ENCODE measurements at places on chromosomes 2 and 18.

- DNase-seq: no peak
Observed at GRCh38 chr18:3410273-3410672, 39.7 kb upstream of the TGIF1 start.

DNA sequence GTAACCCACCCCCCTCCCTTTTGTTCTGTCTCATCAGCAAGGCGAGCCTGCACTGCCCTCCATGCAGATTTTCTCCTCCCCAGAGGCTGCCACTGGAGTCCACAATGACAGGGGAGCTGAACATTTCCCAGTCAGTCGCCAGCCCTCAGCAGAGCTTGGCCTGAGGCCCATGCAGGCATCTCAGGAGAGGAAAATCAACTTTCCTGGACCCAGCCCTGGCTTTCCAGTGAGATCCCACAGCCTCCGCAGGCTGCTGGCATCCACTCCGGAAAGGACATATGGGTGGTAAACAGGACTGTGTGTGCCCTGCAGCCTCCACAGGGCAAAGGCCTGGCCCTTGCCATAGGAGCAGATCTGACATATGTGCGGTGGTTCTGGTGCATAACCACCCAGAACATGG is 253.8 kb downstream of the TNS1 start:
- DNase-seq: no peak

DNA sequence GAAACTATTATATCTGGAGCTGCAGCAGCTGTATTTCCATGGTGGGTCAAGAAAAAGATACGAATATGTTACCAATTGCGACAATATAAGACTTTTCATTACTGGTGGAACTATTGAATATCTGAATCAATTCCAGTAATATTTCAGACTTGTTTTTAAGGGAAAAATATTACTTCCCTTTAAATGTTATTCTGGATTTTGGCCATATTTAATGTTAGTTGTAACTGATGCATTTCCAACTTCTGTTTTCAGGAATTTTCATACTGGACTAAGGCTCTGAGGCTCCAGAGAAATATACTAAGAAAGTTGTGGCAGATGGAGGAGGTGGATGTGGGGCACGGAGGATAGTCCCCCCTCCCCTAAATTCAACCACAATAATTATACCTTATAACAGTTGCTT is 555.2 kb upstream of the SETBP1 start:
- DNase-seq: no peak

DNA sequence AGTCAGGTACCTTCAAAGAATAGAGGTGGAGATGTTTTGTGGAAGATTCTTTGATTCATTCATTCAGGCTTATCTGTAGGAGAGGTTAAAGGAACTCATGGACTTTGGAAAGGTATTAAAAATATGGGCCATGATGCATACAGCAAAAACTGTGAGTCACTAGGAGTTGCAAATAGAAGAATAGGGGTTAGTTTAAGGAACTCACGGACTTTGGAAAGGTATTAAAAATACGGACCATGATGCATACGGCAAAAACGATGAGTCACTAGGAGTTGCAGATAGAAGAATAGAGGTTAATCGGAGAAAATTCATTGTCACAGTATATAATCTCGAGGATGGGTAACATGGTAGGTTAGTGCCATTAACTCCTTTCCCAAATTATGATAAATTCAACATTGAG is 41.2 kb downstream of the SLC9A2 start:
- DNase-seq: no peak

GRCh38 chr2:201128933-201129505 is 13.1 kb downstream of the CFLAR start:
- no peak for DNase-seq

GRCh38 chr2:222756362-222756831 is 84.9 kb downstream of the MOGAT1 start:
- no peak for DNase-seq

- no peak for DNase-seq
Observed at GRCh38 chr2:196274387-196274809, 103.0 kb upstream of the STK17B start.

DNA sequence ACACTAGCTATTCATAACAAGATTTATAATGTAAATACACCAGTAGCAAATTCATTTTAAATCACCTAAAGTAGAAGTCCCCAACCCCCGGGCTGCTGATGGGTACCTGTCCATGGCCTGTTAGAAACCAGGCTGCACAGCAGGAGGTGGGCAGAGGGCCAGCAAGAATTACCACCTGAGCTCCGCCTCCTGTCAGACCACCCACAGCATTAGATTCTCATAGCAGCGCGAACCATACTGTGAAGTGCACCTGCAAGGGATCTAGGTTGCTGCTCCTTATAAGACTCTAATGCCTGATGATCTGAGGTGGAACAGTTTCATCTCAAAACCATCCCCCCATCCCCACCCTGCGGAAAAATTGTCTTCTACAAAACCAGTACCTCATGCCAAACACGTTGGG is 71.3 kb downstream of the KANSL1L start:
- no peak for DNase-seq

GRCh38 chr2:101806701-101807100 is 109.2 kb downstream of the MAP4K4 start:
- no peak for DNase-seq

DNA sequence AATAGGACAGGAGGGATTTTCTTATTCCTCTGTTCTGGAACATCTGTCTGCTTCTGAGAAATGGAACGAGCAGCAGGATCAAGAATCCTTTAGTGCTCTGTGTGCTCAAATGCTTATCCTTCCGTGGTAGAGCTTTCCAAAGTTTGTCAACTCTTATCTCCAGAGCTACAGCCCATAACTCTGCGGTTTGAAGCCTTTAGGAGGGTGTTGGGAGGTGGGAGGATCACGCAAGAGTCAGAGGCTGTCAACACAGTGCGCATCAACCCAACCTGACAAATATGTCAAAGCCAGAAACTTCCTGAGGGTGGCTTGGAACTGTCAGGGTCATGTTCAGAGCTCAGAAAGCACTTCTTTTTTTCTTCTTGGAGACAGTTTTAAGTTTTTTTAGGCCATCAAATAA is 95.9 kb downstream of the CRIM1 start:
- DNase-seq: no peak

- no peak for DNase-seq
Observed at GRCh38 chr2:239406316-239406995, 5.6 kb upstream of the HDAC4 start.

- no peak for DNase-seq
Observed at GRCh38 chr2:61967262-61967661, 61.8 kb downstream of the COMMD1 start.

DNA sequence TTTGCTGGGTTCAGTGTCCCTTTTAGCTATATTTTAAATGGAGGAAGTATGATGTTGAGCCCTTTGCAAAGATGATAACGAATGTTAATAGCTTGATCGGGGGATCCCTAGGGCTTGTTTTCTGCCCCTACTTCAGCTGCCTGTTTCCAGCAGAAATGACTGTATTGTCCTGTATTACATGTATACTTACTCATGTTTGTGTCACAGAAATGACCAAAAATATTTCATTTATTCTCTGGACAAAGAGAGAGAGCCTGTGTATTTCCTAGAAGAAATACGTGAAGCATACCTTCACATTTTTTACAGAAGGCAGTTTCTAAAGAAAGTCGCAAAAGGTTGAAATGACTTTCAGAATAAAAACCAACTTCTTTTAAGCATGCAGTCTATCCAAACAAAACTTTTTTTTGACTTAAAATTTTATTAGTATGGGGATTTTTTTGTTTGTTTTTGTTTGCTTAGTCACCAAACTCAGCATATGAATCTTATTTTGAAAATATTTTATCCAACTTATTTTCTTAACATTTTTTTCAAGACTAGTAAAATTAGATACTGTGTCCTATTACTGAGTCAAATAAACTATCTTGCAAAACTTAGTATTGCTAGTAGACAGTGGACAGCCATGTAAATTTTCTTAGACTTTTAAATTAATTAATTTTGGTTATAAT is 68.9 kb downstream of the PTRHD1 start:
- DNase-seq: no peak

GRCh38 chr2:235413064-235413463 is 80.8 kb upstream of the AGAP1 start:
- no peak for DNase-seq

GRCh38 chr18:76518123-76518859 is 23.2 kb upstream of the ZNF516 start:
- no peak for DNase-seq

- no peak for DNase-seq
Observed at GRCh38 chr18:57122936-57123510, 23.9 kb upstream of the BOD1L2 start.

GRCh38 chr2:10000541-10000940 is 42.8 kb upstream of the KLF11 start:
- no peak for DNase-seq

- DNase-seq: no peak
Observed at GRCh38 chr18:76459312-76459686, 35.7 kb downstream of the ZNF516 start.

GRCh38 chr2:188158337-188159100 is 133.2 kb upstream of the GULP1 start:
- no peak for DNase-seq

DNA sequence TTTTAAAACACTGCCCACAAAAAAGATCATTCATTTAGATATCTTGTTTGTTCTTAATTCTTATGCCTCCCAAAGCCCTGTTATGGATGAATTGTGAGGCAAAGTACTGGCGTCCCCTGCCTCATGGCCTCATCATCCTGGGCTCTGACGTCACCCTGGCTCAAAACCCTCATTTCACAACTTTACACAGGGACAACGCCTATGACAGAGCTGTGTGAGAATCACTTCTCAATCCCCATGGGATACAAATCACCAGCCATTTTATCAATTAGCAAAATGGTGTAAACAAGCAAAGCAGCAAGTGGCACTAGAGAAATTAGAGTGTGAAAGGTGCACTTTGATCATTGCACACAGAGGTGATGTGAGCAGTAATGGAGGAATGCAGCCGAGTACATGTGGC is 16.6 kb downstream of the FHOD3 start:
- no peak for DNase-seq

DNA sequence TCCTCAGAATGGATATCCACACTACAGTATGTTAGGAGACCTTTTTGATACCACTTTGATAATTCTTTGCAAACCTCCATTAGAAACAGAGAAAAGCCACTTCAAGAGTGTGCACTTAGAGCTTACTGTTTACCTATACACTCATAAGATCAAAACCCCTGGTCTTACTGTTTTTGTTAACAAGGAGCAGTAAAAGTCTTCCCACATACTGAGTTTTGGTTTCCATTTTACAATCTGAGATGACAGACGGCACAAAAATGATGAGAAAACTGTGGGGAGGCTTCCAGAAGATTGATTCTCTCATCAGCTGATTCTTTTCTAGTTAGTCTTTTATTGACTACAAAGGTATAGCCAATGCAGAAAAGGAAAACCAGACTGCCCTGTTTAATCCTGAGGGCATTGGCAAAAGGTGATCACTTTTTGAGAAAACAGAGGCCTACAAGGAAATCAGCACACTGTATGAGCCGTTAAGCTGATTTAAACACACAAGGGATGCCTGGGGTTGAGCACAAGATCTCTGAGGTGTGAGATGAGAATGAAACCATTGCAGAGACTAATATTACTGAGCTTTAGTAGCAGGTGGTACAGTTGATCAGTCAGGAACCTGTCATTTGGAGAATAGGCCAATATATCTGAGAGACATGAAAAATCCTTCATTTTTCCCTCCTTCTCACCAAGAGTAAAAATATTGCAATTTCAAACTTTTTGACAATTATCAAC is 368.6 kb downstream of the GRB14 start:
- DNase-seq: no peak

DNA sequence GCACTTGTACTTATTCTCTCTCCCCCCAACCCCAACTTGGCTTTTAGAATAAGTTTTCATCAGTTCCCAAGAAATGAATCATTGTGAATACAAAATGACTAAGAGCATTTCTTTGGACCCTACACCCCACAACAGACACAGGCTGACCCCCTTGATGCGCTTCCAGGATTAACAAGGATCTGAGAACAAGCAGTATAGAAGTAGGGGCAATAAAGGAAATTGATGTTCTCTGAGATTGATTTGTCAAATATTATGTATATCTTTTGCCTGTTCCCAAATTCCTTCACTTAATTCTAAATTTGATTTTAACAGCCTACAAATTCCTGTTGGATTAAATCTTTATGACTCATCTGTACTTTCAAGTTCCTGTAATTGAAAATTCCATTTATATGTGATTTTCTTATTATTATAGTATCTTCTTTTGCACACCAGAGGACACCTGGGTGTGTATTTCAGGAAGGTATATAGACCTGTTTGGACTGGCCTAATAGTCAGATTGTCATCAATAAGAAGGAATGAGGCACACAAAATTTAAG is 10.2 kb upstream of the PTPN4 start:
- DNase-seq: no peak

GRCh38 chr2:238517209-238517608 is 90.5 kb downstream of the ASB1 start:
- no peak for DNase-seq

GRCh38 chr18:46167971-46168370 is 63.8 kb downstream of the HAUS1 start:
- no peak for DNase-seq

DNA sequence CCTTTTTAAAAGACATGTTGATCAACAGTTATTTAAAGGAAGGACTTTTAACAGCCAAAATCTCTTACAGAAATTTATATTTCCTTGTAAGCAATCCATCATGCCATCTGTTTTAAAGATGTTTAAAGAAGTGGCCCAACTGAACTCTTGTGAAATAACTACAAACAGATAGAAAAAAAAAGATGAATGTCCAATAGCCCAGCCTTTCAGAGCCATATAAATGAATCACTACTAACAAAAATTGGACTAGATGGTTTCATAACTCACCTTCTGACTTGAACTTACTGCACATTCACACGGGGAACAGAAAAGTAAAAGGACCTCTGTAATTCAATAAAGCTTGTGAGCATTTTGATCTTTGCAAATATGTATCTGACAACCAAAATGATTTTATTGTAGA is 319.0 kb upstream of the CHAC2 start:
- no peak for DNase-seq

- DNase-seq: no peak
Observed at GRCh38 chr2:134305109-134305491, 51.2 kb downstream of the MGAT5 start.

DNA sequence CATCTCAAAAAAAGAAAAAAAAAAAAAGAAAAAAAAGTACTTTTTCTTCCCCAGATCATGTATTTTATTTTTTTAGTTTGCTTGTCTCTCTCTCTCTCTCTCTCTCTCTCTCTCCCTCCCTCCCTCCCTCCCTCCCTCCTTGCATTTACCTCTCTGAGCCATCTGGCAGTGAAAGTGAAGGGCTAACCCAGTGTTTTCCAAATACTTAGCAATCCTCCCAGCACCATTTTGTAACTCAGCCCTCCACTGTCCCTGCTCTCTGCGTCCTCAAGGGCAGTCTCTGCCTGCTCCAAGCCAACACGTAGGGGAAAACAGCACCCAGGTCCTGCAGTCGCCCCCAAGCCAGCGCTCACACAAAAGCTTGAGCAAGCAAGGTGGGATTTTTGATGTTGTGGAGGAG is 19.6 kb upstream of the TEX44 start:
- DNase-seq: no peak

Measured in fibroblast of the conjunctiva (primary cell).